ENCODE measurements at places on chromosomes 4 and X. TPM values are rescaled to one million over a fixed set of nuclear protein-coding genes. Genes with fewer than 3 reads are reported as not detected.

GRCh38 chrX:83658731-83659130 lies 150.6 kb downstream of the POU3F4 start:
- peak; percentile 1 for DNase-seq

SLC49A3 gene
- polyA plus RNA-seq: 0.12 TPM

GRCh38 chr4:2691952-2692435 lies 64.1 kb downstream of the TNIP2 start:
- no peak for DNase-seq

GRCh38 chr4:64796581-64796980 lies 387.3 kb upstream of the TECRL start:
- no peak for DNase-seq

RBM47 gene
- 41.5 TPM for polyA plus RNA-seq

GRCh38 chrX:115330498-115331168 lies 41.1 kb downstream of the LUZP4 start:
- DNase-seq: peak; percentile 75

GRCh38 chrX:148134578-148134977 lies 153.4 kb downstream of the FMR1NB start:
- DNase-seq: no peak

DNA sequence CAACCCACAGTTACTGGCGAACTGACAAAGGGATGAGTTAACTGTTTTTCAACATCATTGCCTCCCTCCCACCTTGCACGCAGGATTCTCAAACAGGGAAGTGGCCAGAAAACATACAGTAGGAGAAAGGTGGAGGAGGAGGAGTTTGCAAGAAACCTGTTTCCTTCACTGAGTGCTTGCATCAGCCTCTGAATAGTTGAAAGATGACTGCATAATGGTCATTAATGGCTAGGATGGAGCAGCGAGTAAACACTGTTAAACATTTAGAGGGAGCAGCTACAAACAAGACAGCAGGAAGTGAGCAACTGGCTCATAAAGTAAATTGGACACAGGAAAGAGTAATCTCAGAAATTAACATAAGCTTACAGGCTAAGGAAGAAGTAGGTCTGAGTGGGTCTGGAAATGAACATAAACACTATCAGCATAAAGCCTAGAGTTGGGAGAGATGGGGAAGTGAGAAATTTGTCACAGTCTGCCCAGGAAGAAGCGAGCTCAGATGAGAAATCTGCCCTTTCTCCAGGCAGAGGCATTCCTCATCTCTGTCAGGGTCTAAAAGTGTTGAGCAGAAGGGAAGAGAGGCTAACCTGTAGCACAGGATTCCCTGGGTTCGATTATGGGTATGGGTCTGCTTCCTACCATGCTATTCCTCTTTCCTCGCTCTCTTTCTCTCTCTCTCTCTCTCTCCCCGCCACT lies 38.6 kb downstream of the TRPC5OS start:
- DNase-seq: no peak

TMEM154 gene
- polyA plus RNA-seq: 0.05 TPM

GRCh38 chr4:24979554-24979953 lies 51.2 kb downstream of the LGI2 start:
- no peak for DNase-seq

HSPA4L gene
- polyA plus RNA-seq: 10.3 TPM

All from A549 (cell line).